Diencephalon (tissue), 1 donor: ENCODE measurements at places on chromosomes 5 and 9. TPM values are rescaled to one million over a fixed set of nuclear protein-coding genes. Genes with fewer than 3 reads are reported as not detected.

OLFM1 gene
- total RNA-seq = 347 TPM

IER5L gene
- 8.5 TPM for total RNA-seq

GCNT4 gene
- 0.92 TPM for total RNA-seq

TGFBI gene
- total RNA-seq = 10.4 TPM

IL33 gene
- 17.5 TPM for total RNA-seq

NKD2 gene
- total RNA-seq = 5.3 TPM

FOXD4L4 gene
- total RNA-seq = 1.4 TPM

RALGPS1 gene
- total RNA-seq = 72.9 TPM

DNAJC18 gene
- 54.0 TPM for total RNA-seq

AQP7 gene
- total RNA-seq = not detected

FRMD3 gene
- total RNA-seq = 26.5 TPM

WNK2 gene
- total RNA-seq = 30.7 TPM

IL9 gene
- not detected for total RNA-seq

C7 gene
- total RNA-seq = 3.9 TPM

REEP2 gene
- total RNA-seq = 123 TPM

ZNF622 gene
- 33.2 TPM for total RNA-seq

SPINK4 gene
- total RNA-seq = not detected

ZNF608 gene
- total RNA-seq = 91.6 TPM

HAND1 gene
- total RNA-seq = not detected

BTNL3 gene
- not detected for total RNA-seq

DELE1 gene
- total RNA-seq = 34.1 TPM

IFNB1 gene
- total RNA-seq = not detected

ACER2 gene
- total RNA-seq = 7.4 TPM

PCDHGB3 gene
- 9.2 TPM for total RNA-seq

MYOT gene
- total RNA-seq = 1.8 TPM

SLC12A2 gene
- 60.4 TPM for total RNA-seq

FLT4 gene
- total RNA-seq = 2.5 TPM

RNF183 gene
- not detected for total RNA-seq

DCANP1 gene
- total RNA-seq = not detected

NOTCH1 gene
- 41.3 TPM for total RNA-seq

SLC6A3 gene
- 12.5 TPM for total RNA-seq

ASS1 gene
- 49.4 TPM for total RNA-seq

LHX3 gene
- not detected for total RNA-seq

ENC1 gene
- 503 TPM for total RNA-seq

IFNA2 gene
- not detected for total RNA-seq

IFNA21 gene
- not detected for total RNA-seq

C5orf63 gene
- 9.5 TPM for total RNA-seq

SEMA6A gene
- 59.1 TPM for total RNA-seq

UBTD2 gene
- total RNA-seq = 62.7 TPM

HTR4 gene
- 5.5 TPM for total RNA-seq

PRRC1 gene
- 34.1 TPM for total RNA-seq

PCDHB2 gene
- total RNA-seq = 12.7 TPM

LRRC26 gene
- total RNA-seq = not detected

FANCG gene
- total RNA-seq = 26.5 TPM

EIF4E1B gene
- total RNA-seq = 0.46 TPM

RECK gene
- total RNA-seq = 9.0 TPM

ODF2 gene
- total RNA-seq = 25.1 TPM

SPINK1 gene
- total RNA-seq = not detected
